ENCODE measurements at places on chromosomes 13 and 19.

DNA sequence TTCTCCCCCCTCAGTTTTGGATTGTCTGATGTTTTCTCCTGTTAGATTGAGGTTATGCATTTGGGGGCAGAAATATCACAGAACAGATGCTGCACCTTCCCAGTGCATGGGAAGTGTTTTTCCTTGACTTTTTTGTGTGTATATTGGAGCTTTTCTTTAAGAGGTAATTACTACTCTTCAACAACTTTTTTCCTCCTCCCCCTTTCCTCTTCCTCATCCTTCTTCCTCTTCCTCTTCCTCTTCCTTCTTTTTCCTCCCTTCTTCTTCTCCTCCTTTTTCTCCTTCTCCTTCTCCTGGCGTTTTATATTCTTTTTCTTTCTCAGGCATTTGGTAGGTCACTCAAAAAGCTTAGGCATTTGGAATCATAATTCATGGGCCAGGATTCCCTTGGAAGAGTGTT lies 18.1 kb upstream of the SPATA13 start:
- DNase-seq = no peak

- DNase-seq = no peak
Observed at GRCh38 chr13:42056146-42056545, 7.7 kb downstream of the DGKH start.

DNA sequence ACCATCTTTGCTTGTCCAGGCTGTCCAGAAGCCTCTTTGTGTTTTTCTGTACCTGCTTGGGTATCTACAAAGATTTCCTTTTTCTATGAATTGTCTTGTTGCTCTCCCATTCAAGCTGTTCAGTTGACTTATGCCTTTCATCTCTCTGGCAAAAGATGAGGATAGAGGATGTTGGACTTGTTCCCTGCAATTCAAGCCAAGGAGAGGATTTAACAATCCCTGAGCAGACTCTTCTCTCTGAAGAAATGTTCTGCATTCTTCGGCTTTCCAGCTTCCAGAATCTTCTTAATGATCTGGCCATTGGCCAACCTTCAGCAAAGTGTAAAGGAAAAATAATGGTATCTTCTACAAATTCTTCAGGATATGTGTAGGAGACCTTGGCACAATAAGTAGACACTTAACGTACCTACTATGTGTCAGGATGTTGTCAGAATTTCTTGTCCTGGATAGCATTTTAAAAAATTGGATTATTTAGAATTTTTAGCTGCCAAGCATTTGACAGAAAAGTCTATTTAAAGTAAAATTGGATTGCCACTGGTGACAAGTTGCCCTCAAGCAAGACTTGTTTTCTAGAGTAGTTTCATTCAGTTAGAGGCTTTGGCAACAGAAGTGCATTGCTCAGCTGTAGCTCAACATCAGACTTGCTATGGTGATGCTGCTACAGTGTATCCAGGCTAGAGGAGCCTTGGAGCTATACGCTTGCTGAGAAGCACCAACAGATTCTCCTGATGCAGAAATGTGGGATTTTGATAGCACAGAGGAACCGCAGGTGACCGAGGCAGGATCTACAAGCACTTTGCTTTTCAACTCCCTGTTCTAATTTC lies 455.7 kb downstream of the SUCLA2 start:
- no peak for DNase-seq

DNA sequence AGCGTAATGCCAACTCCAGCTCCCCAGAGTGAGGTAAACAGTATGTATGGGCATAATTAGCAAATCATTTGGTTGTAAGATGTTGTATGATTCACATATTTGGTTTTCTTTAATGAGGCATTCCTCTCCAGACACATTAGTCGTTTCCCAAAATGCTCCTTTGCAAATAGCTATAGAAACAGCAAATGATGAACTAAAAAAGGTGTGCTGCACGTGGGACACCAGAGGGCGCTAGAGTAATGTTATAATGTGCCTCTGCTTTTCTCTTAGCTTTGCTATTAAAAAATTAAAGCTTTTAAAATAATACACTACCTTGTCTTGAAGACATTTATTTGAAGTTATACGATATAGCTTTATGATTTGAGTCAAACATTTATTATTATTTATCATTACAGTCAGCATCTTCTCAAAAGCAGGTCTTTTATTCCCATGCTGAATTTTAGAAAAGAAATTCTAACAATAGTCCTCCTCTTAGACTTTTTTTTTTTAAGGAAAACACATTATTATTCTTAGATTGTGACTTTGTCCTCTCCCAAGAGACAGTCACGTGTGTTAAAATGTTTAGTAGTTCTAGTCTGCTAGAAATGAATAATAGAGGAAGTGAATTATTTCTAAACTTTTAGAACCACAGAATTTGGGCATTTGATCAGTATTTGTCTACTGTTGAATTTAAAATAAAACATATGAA lies 121.6 kb upstream of the FRY start:
- peak; percentile 47 for DNase-seq

- no peak for DNase-seq
Observed at GRCh38 chr19:3479177-3479833, 1.0 kb downstream of the SMIM24 start.

- DNase-seq = peak; percentile 68
Observed at GRCh38 chr13:100636441-100636840, 38.2 kb downstream of the TMTC4 start.
